CD4-positive, alpha-beta T cell (primary cell): ENCODE measurements at places on chromosomes 7 and 10.

GRCh38 chr7:45482451-45482850 is 91.7 kb upstream of the ADCY1 start:
- DNase-seq, result no peak

GRCh38 chr7:19964246-19964645 is 190.8 kb upstream of the TMEM196 start:
- no peak for DNase-seq

DNA sequence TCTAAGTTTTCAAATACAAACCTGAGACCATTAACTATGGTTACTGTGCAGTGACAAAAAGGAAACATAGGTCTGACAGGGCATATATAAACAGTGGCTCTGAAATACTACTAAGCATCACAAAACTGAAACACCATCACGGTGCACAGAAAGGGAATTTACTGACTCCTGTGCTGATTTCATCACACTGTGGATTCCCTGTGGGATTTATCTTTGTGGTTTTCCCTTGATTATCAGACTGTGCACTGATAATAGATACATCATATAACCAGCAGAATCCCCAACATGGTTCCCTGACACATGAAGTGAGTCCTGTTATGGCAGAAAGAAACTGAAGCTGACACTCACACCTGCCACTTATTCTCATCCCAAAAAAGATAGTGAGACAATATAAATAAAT is 676.3 kb upstream of the KCND2 start:
- no peak for DNase-seq

DNA sequence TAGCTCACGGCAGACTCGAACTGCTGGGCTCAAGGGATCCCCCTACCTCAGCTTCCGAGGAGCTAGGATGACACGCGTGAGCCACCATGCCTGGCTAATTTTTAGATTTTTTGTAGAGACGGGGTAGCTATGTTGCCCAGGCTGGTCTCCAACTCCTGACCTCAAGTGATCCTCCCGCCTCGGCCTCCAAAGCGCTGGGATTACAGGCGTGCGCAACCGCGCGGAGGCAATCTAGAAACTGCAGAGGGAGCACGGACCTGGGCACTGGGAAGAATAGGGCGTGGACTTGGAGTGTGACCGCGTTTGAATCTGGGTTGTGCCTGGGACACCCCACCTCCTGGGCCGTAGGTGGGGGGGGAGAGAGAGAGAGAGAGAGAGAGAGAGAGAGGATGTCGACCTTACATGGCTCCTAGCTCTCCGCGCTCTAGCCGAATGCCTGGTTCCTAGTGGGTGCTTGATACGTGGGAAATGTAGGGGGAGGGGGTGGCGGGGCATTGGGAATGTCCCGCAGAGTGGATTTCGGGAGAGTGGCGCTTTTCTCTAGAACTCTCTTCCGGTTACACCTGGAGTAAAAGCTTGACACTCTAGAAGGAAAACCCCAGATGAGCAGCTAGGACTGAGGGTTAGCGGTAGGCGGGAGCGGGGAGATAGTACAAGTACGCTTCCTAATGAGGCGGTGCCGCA is 1.2 kb upstream of the MAP3K8 start:
- no peak for DNase-seq

DNA sequence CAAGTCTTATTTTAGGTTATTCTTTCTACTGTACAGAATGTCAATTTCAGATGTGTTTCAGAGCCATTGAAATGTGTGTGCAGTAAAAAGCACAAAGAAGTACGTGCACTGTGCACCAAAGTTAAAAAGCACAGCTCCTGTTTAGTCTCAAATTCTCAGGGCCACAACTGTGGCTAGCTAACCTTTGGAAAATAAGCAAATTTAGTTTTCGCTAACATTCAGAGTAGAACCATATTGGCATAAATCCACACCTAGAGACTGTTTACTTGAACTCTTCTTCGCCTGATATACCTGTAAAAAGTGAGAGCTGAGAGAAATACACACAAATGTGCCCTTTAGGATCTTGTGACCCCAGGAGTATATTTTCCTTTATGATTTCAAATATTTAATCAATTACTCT is 353.9 kb downstream of the TFEC start:
- DNase-seq, result no peak

DNA sequence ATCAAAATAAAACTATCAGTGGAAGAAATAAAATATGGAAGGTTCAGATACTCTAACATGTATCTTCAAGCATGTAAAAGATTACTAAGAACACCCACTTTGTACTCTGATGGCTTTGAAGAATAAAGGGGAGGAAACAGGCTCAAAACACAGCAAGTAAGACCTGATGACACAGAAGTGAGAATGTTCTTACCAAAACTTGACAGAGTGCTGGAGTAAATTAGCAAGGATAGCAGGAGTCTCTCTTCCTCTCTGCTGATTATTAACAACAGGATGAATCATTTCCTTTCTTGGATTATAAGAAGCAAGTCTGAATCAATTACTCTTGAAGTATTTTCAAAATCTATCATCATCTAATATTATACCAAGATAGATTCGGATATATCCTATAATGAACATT is 47.5 kb downstream of the GLI3 start:
- no peak for DNase-seq

- no peak for DNase-seq
Measured at GRCh38 chr7:94871132-94871531, 36.3 kb upstream of the PPP1R9A start.

DNA sequence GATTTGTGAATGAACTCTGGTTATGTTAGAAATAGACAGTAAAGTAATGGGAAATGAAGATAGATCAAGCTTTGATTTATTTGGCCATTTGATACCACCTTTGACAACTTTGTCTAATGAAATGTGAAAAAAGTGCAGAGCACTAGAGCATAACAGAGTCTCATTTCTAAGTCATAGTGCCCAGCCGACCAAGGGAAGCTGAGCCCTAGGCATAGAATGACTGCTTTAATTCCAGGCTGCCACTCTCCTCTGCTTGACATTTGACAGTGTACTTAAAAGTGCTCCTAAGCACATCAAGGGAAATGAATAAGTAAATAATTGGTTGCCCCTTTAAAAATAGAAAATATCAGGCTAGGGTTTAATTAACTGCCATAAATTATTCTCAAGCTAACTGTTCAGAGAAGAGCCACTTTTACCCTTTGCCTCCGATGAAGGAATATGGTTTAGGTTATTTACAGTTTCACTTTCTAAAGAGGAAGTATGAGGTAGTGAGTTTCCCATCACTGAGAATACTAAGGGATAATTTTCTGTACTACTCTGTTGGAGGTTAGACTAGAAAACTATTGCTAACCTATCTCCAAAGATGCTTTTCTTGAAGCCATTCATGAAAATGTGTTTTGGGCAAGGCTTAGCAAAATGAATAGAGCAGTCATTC is 591.6 kb downstream of the REEP3 start:
- no peak for DNase-seq

DNA sequence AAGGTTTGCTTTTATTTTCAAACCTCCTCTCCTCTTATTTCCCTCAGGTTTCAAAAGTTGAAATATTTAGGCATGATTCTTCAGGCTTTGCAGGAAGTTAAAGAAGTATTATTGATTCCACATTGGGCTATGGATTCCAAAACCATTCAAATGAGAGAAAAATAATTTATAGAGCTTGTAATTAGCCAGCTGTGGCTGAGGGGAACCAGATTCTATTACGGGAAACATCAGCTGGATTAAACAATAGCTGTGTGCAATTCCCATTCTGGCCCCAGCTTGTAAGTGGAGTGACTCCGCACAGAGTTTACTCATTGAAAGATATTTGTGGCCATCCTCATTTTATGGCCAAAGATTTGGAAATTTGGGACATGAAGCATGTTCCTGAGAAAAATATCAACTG is 77.0 kb upstream of the PHYHIPL start:
- DNase-seq, result no peak

DNA sequence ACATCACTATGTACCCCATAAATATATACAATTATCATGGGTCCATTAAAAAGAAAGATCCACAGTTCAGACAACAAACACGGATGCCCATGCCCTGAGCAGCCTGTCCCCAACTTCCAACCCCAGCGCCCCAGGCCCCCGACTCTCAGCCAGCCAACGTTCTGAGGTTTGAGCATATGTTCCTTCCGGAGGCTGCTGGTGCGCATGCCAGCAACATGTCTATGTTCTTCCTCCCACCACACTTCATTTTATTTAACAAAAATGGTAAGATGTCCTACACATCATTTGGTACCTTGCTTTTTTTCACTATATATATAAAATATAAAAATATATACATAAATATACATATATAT is 250.9 kb downstream of the MAD1L1 start:
- DNase-seq, result no peak

- no peak for DNase-seq
Measured at GRCh38 chr10:123967626-123968243, 76.1 kb upstream of the CPXM2 start.

DNA sequence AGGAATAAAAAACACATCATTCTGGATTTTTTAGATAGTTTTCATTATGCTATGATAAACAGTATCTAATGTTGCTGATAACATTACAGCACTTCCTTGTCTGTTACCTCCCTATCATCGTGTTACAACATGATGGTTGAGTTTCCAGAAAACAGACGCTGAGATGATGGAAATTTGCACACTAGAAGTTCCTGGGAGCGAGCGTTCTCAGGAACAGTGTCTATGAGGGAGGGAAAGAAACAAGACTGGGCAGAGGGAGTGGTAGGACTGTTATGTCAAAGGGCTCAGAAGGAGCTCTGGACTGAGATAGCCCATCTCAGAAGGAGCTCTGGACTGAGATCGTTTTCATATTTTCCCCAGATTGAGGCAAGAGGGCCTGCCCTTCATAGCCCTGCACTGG is 121.6 kb downstream of the REEP3 start:
- no peak for DNase-seq

GRCh38 chr7:108244110-108244509 is 113.9 kb upstream of the LAMB4 start:
- no peak for DNase-seq

DNA sequence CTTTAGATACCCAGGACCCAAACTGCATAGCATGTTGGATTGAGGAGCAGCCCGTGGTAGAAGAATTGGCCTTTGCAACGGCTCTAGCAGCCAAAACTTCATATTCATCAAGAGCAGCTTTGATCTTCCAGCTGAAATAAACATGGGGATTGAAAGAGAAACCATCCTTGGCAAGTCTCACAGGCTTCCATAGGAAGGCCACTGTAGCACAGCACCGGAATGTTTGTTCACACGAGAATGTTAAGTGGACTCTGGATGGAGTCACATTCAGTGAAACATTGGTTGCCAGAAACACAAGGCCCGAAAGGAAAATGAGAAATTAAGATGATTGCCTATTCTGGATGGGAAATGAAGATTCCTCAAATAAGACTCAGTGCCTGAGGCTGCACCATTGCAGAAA is 97.4 kb downstream of the RAB18 start:
- DNase-seq, result no peak

- no peak for DNase-seq
Measured at GRCh38 chr10:76874176-76874575, 763.4 kb downstream of the KCNMA1 start.

DNA sequence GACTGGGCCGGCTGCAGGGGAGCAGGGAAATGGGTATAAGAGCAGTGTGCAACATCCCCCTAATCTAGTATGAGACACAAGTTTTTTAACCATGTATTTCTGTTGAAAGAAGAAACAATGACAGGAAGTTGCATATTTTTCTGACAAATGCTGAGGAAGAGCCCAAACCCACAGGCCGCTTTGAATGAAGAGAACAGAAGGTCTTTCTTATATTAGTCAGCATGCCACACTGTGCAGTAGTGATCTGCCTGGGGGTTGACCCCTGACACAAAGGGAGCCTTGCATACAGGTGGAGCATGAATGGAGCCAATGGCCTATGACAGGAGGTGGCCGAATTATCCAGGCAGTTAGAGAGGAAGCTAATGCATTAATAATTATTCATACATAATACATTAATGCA is 518.3 kb downstream of the PLXDC2 start:
- DNase-seq, result no peak

GRCh38 chr10:102492344-102492939 is 10.1 kb downstream of the ACTR1A start:
- DNase-seq, result no peak
